SK-MEL-5 (cell line): ENCODE measurements at places on chromosomes 3 and 15.

DNA sequence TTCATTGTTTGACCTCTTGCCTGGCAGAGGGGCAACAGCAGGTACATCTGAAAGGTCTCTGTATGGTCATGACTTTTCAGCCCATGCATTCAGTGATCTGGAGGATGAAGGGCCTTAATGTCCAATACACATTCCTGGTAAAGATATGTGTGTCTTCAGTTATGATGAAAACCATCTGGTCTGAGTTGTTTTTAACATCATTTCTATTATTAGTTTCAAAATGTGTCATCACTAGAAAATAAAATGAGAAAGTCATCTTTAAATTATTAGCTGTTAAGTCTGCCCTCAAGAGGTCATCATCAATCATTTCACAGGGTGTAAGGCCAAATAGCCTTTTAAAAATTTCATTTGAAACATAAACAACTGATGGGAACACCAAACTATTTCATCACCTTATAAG, 92.1 kb upstream of the PLSCR4 start:
- DNase-seq: no peak

- no peak for DNase-seq
Measured at GRCh38 chr3:147425388-147425850, 16.3 kb downstream of the ZIC1 start.

- no peak for DNase-seq
Measured at GRCh38 chr15:48695827-48696573, 50.5 kb upstream of the FBN1 start.

DNA sequence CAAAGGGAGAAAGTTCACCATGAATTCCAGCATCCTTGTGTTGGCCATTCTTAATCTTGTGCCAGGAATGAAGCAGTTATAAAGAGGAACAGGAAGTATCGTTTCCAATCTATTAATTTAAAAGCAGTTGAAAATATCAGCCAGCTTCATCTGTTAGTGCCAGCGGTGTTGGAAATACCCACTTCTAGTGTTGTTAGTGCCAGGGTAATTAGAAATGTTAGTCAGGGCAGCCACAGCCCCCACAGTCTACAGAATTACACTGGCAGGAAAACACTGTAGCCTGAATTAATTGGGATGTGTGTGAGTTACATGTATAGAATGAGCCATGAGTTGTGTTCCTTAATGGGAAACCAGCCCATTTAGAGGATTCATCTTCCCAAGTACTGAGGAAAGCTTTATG, 127.8 kb downstream of the GHSR start:
- no peak for DNase-seq

DNA sequence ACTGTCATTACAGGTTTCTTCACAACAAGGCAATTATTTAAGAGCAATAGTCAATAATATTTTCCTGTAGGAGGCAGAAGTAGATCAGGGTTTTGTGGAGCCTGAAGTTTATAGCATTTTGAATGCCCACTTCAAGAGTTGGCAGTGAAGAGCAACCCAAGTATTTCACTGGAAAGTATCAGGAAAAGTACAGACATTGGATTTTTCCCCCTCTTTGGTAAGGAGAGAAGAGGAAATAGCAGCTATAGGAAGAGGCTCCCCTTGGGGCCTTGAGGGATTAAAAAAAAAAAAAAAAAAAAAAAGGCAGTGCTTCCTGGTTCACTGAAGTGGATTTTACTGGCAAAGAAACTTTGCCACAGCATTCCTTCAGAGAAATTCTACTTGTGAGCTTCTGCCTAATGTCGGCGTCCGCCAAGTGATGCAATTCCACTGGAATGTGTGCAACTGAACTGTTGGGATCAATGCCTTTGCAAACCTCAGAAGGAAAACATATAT, 5.7 kb upstream of the CNTN6 start:
- DNase-seq: peak; percentile 58

DNA sequence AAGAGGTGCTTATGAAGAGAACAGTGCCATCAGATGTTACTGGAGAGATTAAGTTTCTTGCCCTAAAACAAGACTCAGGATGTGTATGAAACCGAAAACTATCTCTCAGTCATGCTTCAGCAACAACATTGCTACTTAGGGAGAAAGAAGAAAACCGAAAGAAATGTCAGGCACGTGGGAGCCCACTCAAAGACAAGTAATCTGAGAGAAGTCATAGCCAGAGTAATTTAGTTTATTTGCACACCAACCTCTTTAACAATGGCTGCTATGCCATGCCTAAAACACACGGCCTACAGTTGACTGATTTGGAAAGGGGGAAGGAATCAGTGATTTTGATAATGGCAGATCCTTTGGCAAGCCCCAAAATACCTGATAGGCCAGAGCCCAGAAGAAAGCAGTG, 162.9 kb downstream of the TIGIT start:
- no peak for DNase-seq

GRCh38 chr15:70580958-70581357, 182.4 kb downstream of the UACA start:
- DNase-seq: no peak

GRCh38 chr3:69359916-69360315, 26.0 kb downstream of the FRMD4B start:
- no peak for DNase-seq

- no peak for DNase-seq
Measured at GRCh38 chr3:25096536-25096935, 331.5 kb upstream of the RARB start.

- no peak for DNase-seq
Measured at GRCh38 chr3:151382671-151383070, 1.9 kb downstream of the P2RY12 start.

- DNase-seq: no peak
Measured at GRCh38 chr15:48573780-48574179, 71.7 kb downstream of the FBN1 start.

- no peak for DNase-seq
Measured at GRCh38 chr15:56871867-56872266, 46.6 kb upstream of the TCF12 start.

DNA sequence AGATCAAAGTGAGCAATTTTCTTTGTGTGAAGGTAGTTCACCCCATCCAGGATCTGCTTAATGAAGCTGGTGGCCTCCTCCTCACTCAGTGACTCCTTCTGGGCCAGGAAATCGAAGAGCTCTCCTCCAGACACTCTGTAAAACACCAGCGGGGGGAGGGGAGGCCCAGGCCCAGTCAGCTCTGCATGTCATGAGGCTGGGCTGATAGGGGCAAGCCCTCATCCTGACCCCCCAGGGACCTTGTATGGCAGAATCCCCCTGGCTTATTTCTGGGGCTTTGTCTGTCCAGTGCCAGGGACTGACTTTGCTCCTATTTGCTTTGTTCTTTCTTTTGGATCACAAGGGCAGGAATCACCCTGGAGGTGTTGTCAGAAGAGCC, 74.9 kb downstream of the DAPK2 start:
- no peak for DNase-seq

DNA sequence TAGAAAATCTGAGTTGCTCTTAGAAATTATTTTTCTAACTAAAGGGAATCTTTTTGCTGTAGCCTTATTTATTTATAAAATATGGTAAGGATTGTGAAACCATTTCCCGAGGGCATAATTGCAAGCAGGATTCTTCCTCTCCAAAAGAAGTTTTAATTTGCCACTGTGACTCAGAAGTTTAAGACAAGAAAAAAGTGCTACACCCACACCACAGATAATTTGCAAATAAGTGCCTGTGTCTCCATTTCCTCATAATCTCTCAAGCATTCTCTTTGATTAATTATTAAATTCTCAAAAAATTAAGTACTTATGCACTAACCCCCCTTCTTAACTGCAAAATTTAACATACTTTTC, 43.6 kb downstream of the RASA2 start:
- DNase-seq: peak; percentile 29

DNA sequence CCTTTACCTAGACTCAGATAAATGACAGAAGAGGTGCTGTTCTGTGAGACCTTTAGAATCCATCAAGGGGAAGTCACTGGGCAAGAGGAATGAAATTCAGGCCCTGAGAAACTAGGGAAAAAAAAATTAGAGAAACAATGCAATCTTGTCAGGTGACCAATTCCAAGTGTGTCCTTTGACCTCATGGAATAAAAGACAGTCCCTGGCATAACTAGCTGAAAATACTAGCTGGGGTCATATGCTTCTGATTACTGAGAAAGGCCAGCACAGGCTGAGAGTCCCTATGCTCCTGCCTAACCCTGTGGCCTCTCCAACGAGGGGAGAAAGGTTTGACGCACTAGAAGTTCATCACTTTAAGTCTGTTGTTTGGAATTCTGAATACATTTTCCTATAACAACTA, 167.3 kb downstream of the XXYLT1 start:
- no peak for DNase-seq

- DNase-seq: no peak
Measured at GRCh38 chr15:67062369-67062985, 2.9 kb upstream of the SMAD3 start.

GRCh38 chr15:83398626-83399025, 48.5 kb upstream of the SH3GL3 start:
- peak; percentile 42 for DNase-seq

DNA sequence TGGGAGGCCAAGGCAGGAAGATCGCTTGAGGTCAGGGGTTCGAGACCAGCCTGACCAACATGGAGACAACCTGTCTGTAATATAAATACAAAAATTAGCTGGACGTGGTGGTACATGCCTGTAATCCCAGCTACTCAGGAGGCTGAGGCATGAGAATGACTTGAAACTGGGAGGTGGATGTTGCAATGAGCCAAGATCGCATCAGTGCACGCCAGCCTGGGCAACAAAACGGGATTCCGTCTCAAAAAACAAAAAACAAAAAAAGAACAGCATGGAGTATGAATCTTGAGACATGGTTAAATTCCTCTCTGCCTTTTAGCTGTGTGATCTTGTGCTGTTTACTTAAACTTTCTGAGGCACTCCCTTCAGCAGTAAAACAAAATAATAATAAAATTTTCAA, 244.9 kb downstream of the FGF12 start:
- DNase-seq: no peak

DNA sequence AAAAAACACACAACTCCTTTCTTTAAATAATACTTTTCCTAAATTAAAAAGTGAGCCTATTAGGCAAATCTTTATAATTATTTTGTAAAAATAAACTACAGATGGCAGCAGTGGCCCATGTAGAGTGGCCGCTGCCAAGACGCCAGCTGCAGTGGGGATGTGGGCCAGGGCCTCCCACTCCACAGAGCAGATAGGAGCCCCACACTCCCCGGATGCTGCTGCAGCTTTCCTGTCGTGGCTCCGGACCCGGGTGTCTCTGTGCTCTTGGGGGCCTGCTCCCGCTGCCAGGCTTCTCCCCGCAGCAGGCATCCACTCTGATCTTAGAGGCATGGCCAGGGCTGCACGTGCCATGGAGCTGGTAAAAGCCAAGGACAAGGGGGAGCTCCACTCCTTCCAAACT, 67.5 kb downstream of the PROS1 start:
- no peak for DNase-seq

- DNase-seq: peak; percentile 74
Measured at GRCh38 chr15:32899126-32899596, 181.4 kb downstream of the GREM1 start.

DNA sequence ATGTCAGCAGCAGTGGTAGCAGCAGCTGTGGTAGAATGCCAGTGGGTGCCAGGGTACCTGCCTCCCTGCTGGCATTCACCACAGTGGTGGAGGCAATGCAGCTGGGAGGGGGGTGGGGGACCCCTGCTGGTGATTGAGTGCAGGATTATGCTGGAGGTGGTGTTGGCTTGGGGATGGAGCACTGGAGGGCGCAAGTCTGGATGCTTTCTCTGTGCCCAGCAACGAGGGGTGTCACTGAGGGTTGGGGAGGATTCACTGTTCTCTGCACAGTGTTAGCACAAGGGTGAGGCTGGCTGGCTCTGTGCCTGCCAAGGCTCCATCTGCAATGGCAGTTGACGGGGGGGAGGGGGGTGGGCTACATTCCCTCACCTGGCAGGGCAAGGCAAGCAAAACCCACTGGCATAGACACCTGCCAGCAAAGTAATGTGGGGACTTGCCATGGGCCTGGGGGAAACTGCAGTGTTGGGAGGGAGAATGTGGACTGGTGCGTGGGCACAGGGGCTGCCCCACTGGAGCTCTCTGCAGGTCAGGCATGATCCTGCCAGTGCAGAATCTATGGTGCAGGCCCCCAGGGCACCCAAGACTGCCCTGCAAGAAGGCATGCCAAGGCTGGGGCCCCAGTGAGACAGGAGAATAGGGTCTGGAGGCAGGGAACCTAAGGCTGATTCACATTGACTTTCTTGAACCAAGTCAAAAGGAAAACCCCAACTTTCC, 64.3 kb downstream of the MINDY4B start:
- peak; percentile 26 for DNase-seq

- DNase-seq: no peak
Measured at GRCh38 chr3:114119776-114120175, 59.1 kb downstream of the DRD3 start.

- no peak for DNase-seq
Measured at GRCh38 chr3:151265866-151266265, 12.5 kb downstream of the P2RY14 start.

DNA sequence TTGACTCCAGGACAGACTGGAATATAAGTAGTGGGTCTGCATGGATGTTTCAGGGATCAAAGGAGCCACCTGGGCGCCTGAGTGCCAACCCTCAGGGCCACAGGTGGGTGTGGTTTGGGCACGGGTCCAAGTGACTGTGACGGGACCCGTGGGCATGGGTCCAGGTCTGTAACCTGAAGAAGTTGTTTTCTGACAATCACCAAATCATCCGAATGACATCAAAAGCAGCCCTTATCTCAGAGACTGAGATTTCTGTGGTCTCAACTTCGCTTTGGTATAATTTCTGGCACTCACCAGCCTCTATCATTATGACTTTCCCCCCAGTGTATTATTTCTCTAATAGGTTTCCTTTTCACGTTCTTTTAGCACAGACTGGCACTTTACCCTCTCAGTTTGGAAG, 24.4 kb downstream of the RLBP1 start:
- peak; percentile 22 for DNase-seq

- no peak for DNase-seq
Measured at GRCh38 chr15:78035861-78036476, 41.5 kb downstream of the TBC1D2B start.

GRCh38 chr3:18061737-18062656, 319.6 kb upstream of the TBC1D5 start:
- DNase-seq: no peak

- DNase-seq: no peak
Measured at GRCh38 chr3:170835336-170835735, 34.7 kb downstream of the RPL22L1 start.

DNA sequence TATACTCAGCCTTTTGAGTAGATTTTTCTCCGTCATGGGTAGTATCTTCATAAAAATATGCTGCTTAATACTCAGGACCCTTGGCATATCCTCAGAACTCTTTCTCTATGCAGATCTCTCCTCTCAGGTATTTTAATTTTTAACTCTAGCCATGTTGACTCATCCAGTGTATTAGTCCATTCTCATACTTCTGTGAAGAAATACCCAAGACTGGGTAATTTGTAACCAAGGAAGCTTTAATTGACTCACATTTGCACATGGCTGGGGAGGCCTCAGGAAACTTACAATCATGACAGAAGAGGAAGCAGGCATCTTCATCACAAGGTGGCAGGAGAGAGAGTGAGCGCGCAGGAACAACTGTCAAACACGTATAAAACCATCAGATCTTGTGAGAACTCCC, 129.3 kb upstream of the CD96 start:
- DNase-seq: no peak

- no peak for DNase-seq
Measured at GRCh38 chr3:107184375-107184774, 192.9 kb upstream of the CCDC54 start.

- DNase-seq: peak; percentile 96
Measured at GRCh38 chr15:89197503-89197971, 23.8 kb downstream of the RLBP1 start.
